ENCODE measurements at places on chromosomes 1 and 21. TPM values are rescaled to one million over a fixed set of nuclear protein-coding genes. Genes with fewer than 3 reads are reported as not detected.

The TBX19 gene
- total RNA-seq = 1.3 TPM

The DDAH1 gene
- 18.1 TPM for total RNA-seq

The GABPB2 gene
- 6.7 TPM for total RNA-seq

The CORT gene
- total RNA-seq = not detected

The OR6K3 gene
- total RNA-seq = not detected

The APCS gene
- total RNA-seq = not detected

The DENND4B gene
- 13.2 TPM for total RNA-seq

The RCAN3 gene
- 2.5 TPM for total RNA-seq

The OR6Y1 gene
- total RNA-seq = not detected

The CTTNBP2NL gene
- 12.2 TPM for total RNA-seq

The RNU1-2 gene
- not detected for total RNA-seq

The C1QB gene
- not detected for total RNA-seq

The PRAMEF11 gene
- not detected for total RNA-seq

The ARHGEF19 gene
- 0.67 TPM for total RNA-seq

The GJA9 gene
- not detected for total RNA-seq

The CFHR1 gene
- 0.21 TPM for total RNA-seq

The CRTC2 gene
- total RNA-seq = 8.5 TPM

The MANEAL gene
- 10.8 TPM for total RNA-seq

The DMRTA2 gene
- total RNA-seq = 0.43 TPM

The RPS27 gene
- 1,278 TPM for total RNA-seq

All from myocyte (in vitro differentiated cells).